ENCODE measurements at places on chromosomes 6 and 20.

GRCh38 chr6:35181308-35181932 is 32.3 kb upstream of the SCUBE3 start:
- no peak for DNase-seq

GRCh38 chr6:136862662-136863061 is 40.3 kb downstream of the PEX7 start:
- no peak for DNase-seq

- no peak for DNase-seq
Observed at GRCh38 chr20:48335308-48336050, 492.3 kb downstream of the PREX1 start.

GRCh38 chr6:113668641-113669408 is 188.3 kb upstream of the MARCKS start:
- DNase-seq = no peak

- no peak for DNase-seq
Observed at GRCh38 chr20:23668477-23668951, 20.3 kb downstream of the CST4 start.

GRCh38 chr6:46963626-46964025 is 41.9 kb upstream of the ADGRF5 start:
- DNase-seq = no peak

GRCh38 chr20:41654292-41654691 is 36.1 kb upstream of the CHD6 start:
- DNase-seq = no peak

DNA sequence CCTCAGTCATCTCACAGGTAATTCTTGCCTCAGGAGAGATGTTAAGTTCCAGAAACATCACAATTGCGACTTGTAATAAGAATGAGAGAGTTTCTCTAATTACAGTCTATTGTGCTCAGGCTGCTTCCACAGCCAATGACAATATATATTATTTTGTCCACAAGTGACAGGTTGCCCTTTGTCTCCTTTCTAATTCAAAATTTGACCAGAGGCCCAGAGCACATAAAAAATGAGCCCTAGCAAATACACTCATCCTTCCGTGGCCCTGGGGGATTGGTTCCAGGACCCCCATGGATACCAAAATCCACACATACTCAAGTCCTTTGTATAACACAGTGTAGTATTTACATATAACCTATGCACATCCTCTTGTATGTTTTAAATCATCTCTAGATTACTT is 88.1 kb upstream of the TMEM170B start:
- no peak for DNase-seq

DNA sequence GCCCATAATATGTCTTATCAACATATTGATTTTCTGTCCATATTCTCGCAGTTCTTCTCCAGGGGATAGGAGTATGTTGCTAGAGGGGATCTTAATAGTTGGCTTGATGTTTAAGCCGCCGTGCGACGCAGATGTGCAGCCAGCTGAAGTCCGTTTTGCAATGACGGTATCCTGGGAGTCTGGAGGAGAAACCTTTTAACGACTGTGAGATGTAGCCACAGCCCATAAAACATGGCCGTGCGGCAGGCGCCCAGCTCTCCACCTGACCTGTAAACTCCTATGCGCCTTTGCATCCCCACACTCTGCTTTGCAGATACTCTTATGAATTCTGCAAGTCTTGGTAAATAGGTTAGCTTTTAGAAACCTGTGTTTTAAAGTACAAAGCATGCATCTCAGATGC is 36.9 kb downstream of the BMP6 start:
- DNase-seq = no peak

GRCh38 chr6:127518191-127518709 is 885 bp downstream of the MTCL3 start:
- no peak for DNase-seq

GRCh38 chr6:109292420-109292819 is 89.8 kb downstream of the CD164 start:
- DNase-seq = no peak

- DNase-seq = no peak
Observed at GRCh38 chr20:39752262-39752876, 790.2 kb downstream of the DHX35 start.

DNA sequence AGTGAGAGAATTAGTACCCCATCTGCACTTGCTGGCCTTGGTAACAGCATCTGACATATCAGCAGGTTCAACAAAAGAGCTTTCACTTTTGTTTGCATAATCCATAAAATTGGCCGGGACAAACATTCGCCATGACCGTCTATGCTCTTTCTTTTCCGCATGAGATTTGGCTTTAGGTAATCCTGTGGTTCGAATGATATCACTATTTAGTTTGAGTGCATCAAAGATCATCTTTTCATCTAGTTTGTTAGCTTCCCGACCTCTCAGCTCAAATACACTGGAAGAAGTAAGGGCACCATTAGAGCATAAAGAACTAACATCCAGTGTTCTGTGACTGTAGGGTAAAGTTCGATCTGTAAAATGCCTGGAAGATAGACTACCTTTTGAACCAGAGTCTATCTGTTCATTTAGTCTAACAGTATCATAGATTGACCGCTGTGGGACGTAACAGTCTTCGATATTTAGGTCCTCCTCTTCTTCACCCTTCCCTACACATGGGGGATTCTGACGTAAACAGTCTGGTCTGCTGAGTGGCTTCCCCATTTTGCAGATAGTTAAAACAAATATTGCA is 101.6 kb downstream of the DST start:
- no peak for DNase-seq

DNA sequence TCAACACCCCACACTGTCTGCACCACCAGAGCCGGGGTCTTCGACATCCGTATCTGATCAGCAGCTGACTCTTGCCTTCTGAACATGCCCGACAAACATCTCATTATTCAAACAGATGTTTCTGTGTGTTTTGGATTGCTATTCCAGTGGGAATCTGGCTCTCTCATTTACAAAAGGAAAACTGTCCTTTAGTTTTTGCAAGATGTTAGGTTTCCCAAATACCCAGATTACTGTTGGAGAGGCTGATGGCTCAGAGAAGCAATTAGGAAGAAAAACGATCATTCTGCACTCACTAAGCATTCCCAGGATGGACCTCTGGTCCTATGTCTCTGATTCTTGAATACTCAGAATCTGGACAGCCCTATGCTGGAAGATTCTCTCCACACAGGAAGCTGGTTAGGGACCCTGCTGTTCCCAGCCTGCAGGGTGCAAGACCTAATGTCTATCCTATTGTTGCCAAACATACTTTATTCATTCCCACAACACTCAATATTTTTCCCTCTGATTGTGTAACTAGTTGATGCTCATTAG is 532.9 kb downstream of the CDH26 start:
- DNase-seq = no peak

DNA sequence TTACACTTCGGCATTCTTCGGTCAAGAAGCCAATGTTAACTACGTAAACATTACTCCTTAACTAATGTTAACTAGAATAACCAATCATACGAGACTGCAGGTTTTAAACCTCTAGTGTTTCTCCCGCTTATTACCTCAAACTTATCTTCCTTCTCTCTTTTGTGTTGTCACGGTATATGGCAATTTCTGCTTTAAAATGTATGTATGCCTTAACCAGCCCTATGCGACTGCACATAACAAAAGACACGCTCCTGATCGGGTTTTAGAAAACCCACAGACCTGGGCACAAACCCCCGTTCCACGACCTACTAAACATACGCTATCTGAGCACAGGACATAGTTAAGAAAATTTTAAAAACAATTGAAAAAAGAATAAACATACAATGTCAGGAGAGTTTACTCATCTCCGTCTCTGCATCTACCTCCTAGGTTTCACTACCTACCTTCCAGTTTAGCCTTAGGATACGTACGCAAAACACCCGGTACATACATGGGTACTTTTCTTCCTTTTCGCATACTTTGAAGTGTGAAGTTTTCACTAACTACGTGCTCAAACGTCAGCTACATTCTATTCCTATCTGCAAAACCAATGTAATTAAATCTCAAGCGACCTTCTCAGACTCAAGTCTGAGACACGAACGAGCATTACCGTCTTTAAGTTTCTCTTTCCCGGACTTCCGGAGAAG is 1.1 kb downstream of the CD164 start:
- DNase-seq = no peak

DNA sequence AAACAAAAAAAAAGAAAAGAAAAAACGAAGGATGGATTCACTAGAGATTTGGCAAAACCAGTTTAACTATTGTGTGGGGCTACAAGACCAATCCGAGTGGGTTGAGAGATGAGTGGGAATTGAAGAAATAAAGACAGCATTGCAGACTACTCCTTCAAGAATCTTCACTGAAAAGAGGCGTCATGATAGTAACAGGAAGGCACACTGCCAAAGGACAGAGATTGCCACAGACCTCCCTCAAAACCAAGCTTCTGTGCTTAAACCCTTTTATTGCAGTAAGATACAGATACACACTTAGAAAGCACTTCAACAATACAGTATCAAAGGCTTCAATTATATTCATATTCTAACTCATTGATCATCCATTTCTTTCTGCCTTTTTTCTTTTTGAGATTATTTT is 103.9 kb downstream of the IPCEF1 start:
- DNase-seq = no peak

GRCh38 chr6:9131616-9132015 is 696.3 kb upstream of the SLC35B3 start:
- DNase-seq = no peak

DNA sequence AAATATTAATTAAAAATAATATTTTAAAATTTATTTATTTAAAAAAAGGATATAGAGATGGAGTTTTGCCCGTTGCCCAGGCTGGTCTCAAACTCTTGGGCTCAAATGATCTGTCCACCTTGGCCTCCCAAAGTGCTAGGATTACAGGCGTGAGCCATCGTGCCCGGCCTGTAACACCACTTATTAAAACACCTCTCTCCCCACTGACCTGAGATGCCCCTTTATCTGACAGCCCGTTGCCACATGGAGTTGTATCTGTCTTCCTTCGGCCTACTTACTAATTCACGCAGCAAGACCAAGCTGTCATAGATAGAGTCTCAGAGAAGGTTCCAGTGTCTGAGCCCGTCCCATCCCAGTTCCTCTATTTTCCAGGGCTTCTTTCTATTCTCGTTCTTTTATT is 30.7 kb downstream of the KIF25 start:
- no peak for DNase-seq

GRCh38 chr20:50834599-50835005 is 39.7 kb downstream of the BCAS4 start:
- no peak for DNase-seq

GRCh38 chr6:156781861-156782631 is 4.9 kb downstream of the ARID1B start:
- no peak for DNase-seq

DNA sequence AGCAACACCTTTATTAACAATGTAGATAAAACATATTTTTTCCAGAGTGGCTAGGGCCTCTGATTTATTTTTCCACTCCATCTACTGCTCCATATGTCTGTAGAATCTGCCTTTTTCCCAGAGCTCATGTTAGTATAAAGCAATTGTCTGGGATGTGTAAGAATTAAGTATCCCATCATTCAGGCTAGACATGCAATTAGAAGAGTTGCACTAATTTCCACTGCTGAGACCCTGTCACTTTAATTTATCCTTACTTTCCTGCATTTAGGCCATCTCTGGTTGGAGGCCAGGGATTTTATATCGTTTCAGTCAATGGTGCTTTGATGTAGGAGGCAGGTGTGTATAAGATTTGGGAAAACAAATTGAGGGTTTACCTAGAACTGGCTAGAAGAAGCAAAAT is 286.1 kb upstream of the POU3F2 start:
- no peak for DNase-seq

GRCh38 chr20:35539756-35540212 is 2.1 kb upstream of the ERGIC3 start:
- no peak for DNase-seq

DNA sequence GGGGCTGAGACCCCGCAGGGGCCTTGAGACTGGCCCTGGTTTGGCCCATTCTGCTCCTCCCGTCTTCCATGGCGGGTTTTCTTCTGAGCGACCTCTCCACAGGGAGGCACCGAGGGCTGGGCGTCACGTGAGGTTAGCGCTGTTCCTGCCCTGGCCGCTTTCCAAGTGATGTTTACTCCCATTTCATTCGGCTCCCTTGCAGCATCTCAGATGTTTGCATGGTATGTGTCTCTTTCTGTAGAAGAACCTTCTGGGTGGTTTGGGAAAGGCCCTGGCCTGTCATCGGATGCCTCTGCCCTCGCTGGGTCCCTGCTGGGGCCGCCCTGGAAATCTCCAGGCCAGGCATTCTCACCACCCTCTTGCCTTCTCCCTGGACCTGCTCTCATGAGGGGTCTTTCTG is 17.3 kb downstream of the RAMACL start:
- no peak for DNase-seq

- DNase-seq = no peak
Observed at GRCh38 chr6:33013608-33014007, 4.2 kb upstream of the HLA-DOA start.

DNA sequence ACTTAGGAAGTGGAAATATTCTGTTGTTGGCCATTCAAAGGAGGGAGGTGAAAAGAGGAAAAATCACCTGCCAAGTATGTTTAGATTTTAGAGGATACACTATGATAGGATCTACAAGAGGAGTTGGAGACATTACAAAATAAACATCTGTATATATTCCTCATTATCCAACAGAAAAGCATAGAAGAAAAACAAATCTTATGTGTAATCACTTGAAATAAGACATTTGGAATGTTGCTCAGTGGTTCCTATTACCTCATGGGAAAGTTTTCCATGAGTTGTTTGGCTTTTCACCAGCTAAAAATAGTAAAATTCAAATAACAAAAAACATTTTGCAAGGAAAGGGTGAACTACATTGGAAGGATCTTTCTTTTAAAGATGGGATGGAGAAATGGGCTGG is 76.7 kb upstream of the CARMIL1 start:
- no peak for DNase-seq

GRCh38 chr6:43972913-43973300 is 154.3 kb downstream of the MRPL14 start:
- DNase-seq = no peak

DNA sequence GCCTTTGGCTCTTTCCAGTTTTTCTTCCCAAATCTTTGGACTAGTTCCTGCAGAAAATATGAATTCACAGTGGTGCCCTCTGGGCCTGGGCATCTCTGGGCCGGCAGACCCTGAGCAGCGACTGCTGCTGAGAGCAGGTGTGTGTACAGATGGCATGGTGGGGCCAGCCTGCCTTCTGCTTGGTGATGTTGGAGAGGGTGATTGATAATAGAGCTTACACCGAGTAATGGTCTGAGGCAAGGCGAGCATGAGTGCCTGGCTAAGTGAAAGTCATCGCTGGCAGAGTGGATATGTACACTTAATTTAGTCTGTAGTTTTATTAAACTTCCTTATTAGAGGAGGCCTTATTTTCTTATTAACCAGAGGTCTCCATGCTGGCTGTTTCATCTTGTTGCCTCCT is 156.9 kb downstream of the CDKAL1 start:
- no peak for DNase-seq

DNA sequence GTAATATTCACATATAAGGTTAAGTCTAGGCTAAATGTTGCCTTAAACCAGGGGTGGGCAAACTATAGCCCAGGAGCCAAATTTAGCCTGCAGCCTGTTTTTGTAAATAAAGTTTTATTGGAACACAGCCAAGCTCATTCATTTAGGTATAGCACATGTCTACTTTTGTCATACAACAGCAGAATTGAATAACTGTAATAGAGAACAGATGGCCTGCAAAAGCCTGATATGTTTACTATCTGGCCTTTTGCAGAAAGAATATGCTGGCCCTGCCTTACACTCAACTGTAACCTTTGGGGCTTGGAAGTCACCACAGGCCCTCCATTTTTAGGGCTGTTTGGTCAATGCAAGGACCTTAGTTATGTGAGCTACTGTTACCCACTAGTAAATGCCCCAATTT is 17.7 kb upstream of the BCLAF1 start:
- no peak for DNase-seq

All from cortex of kidney (tissue), 1 donor.